Stimulated activated CD4-positive, alpha-beta T cell treated with anti-CD3 and anti-CD28 coated beads, Interleukin-2, amount 100 ng/mL, for 4 hours (primary cell): ENCODE measurements at places on chromosomes 11 and 22.

DNA sequence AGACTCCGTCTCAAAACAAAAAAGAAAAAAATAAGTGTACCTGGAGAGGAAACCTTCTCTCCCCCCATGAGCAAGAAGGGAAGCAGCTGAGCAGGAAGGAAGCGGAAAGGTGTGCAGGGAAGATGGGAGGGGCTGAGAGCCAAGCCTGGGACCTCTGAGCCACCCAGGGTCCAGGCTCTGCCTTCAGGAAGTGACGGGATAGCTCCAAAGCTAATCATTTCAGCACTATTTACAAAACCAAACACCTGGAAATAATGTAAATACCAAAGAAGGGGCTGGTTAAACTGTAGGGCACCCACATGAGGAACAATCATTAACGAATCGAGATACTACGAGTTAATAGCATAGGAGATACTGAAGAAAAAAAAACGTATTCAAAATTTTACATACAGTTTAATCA lies 27.9 kb downstream of the ARRB1 start:
- no peak for DNase-seq

DNA sequence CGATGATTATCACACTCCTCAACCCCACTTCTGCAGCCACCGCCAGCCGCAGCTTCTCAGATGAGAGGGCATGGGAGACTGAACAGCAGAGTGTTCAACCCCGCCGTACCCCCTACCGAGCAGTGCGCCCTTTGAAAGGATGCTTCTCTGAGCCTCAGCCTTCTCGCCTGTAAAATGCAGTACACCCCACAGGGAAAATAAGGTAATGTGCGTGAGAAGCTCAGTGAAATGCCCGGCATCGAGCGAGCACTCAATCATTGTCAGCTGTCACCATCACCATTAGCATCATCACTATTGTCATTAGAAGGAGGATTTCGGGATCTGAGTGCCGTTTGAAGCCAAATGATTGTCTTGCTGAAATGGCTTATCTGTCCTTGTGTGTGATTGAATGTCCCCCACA lies 13.6 kb downstream of the TRIM29 start:
- no peak for DNase-seq

DNA sequence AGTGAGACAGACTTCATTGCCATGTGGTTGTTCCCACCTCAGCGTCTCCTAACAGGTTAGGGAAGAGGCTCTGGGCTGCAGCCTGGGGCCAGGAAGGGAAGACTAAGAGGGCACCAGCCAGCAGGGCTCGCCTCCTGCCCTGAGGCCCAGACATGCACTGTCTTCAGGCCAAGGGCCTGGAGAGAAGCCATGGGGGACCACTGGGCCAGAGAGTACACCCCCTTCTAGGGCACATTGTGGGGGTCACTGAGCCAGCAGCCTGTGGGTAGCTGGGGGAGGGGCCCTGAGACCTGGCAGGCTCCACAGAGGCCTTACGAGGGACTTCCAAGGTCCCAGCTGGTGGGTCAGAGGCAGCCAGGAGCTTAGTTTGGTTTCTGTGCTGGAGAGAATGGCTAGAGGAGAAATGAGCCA lies 25.0 kb upstream of the MYRF start:
- no peak for DNase-seq

DNA sequence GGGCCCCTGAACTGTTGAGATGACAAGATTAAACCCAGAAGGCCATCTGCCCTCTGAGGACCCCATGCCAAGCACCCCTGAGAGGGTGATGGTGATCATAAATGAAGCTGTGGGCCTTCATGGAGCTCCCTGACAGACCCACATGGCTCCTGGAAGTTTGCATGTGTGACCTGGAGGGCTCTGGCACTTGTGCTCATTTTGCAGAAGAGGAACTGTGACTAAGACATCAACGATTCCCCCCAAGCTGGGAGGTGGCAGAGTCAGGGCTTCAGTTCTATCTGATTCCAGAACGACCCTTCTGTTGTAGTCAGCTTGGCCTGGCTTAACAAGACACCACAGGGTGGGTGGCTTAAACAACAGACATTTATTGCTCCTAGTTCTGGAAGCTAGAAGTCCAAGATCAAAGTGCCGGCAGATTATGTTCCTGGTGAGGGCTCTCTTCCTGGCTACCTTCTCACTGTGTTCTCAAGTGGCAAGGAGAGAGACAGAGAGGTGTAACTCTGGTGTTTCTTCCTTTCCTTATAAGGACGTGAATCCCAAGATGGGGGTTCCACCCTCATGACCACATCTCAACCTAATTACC lies 46.4 kb upstream of the CD82 start:
- no peak for DNase-seq

DNA sequence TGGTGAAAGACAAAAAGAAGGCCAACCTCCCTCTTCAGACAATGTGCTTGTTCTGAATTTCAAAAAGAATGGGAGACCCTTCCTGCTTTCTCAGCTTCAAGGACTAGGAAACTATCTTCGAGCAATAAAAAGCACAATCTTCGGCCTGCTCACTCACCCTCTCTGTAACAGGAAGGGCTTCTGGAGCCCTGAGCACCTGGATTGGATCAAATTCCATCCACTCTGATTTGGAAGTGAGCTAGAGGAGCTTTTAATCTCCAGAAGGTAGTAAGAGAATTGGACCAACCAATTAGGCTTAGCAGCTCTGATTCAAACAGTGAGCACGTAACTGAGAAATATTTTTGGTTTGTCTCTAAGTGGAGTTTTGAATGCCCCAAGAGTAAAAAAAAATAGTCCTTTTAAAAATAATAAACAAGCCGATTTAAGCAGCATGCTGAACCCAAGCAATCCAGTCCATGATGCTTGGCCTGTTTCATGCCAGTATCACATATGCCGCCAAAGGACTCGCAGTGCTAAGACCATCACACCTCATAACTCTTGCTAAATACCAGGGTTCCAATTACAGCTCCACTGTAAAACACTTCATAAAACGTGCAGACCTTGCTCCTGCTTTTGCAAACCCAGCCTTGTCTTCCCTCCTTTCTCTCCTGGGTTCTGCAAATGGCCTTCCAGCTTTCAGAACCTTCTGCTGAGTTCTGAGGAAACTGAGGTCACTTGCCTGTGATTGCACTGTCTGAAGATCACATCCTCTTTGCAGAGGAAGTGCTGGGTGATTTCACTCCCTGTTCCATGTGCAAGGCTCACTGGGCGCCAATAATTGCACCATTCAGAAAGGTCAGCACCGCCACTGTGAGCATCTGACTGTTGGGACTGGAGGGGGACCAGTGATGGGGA lies 74.4 kb downstream of the SLC1A2 start:
- no peak for DNase-seq

DNA sequence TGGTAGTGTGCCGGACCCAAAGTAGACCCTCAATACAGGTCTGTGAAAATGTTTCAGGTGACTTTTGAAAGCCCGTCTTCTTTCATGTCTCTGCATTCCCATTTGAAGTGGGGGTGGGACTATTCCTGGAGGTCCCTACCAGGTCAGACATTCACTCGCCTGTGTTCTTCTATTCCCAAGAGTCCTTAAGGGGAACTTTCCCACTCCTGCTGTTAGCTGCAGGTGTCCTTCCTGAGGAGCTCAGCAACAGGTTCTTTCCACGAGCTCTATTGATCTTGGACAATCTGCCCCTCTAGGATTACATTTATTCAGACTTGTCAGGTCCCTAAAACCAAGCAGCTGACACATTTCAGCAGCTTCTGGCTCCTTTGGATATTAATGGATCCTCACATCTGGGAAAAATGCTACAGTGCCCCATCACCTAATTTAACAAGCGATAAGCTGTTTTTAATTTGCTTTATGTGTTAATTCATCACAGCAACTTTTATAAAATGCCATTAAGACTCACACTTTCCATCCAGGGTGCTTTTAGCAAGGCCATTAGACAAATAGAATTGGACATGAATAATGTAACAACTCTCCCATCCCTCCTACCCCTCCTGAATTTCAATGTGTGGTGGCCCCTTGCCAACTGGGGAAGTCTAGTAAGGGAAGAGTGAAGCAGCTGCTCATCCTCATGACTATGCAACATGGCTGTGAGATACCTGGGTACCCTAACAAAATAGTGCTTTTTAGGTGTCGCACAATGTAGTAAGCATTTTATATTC lies 259.5 kb upstream of the CCDC90B start:
- DNase-seq: no peak

GRCh38 chr11:59079086-59079485 lies 7.0 kb upstream of the GLYATL1B start:
- no peak for DNase-seq

GRCh38 chr11:12786891-12787290 lies 112.7 kb downstream of the TEAD1 start:
- DNase-seq: no peak

DNA sequence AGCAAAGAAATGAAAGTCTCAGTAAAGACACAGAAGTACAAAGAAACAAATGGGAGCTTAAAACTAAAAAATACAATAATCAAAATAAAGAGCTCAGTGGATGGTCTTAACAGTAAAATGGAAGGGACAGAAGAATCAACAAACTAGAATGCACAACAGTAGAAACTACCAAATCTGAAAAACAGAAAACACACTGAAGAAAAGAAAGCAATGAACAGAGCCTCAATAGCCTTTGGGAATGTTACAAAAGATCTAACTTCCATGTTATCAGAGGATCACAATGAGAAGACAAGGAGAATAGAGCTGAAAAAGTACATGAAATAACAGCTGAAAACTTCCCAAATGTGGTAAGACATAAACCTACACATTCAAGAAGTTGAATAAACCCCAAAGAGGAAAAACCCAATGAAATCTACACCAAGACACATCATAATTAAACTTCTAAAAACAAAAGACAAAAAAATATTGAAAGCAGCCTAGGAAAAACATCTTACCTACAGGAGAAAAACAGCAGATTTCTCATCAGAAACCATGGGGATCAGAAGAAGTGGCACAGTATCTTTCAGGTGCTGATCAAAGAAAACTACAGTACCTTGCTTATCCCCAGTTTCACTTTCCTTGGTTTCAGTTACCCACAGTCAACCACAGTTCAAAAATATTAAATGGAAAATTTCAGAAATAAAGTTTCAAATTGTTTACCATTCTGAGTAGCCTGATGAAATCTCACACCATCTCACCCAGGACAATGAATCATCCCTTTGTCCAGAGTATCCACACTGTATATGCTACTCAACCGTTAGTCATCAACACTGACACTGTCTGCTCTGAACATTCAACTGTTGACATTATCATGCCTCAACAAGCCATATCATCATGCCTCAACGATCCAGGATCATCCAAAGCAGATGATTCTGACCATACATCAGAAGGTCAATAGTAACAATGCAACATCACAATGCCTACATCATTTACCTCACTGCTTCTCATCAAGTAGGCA lies 22.2 kb downstream of the RRAS2 start:
- no peak for DNase-seq

DNA sequence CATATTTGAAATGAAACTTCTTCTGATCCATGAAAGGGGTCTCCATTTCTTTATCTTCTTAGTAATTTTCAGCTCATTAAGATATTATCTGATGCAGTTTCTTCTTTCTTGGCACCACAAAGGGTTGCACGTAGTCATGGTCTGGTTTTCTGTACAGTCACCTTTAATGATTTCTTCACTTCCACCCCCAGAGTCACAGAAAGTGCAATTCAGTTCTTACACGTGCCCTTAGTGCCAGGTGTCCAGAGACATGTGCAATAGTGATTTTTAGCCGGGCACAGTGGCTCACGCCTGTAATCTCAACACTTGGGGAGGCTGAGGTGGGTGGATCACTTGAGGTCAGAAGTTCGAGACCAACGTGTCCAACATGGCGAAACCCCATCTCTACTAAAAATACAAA lies 202.8 kb upstream of the MTNR1B start:
- DNase-seq: no peak

- DNase-seq: no peak
Observed at GRCh38 chr11:104324276-104324675, 160.3 kb upstream of the PDGFD start.

DNA sequence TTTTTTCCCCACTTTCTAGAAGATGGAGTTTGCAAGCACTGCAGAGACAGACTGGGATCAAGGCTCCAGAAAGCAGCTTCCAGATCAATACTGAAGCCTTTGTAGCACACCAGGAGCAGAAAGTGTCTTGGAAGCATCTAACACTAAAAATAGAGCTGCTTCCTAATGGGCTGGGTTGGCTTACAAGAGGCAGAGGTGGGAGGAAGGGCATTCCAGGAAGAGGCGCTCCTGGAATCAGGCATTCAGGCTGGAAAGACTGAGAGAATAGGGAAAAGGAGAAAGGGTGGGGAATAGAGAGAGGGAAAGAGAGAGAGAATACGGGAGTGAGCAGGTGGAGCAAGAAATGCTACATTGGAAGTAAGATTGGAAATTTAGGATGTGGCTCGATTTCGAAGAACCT lies 395.9 kb downstream of the OPCML start:
- DNase-seq: no peak

DNA sequence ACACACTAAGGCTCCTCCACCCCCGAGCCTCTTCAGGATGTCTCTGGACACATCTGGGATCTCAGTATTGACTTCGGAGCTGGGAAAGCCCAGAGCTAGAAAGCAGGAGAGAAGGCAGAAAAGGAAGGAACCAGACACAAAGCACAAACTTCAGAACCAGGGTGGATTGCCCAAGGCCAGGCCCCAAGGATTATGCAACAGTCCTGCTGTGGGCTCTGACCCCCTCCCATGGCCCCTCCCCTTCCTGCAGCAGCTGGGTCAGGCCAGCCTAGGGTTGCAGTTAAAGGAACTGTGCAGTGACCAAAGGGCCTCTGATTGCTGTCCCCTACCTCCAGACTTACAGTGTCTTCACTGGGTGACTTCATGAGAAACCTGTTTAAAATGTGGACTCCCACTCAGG lies 5.3 kb downstream of the KCNE3 start:
- DNase-seq: no peak

DNA sequence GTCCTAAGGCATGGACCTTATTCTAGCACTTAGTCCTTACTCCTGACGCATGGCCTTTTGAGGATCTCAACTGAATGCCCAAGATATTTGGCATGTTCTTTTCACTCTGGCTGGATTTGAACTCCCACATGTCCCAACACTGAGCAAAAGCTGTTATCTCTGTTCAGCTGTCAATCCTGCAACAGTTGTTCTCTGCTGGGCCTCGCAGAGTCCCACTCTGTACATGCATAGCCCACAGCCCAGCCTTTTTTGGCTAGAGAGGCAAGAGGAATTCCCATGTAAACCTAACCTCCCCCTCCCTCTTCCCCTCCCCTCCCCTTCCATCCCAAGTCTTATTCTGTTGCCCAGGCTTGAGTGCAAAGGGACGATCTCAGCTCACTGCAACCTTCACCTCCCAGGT lies 21.8 kb upstream of the DRG1 start:
- DNase-seq: no peak

DNA sequence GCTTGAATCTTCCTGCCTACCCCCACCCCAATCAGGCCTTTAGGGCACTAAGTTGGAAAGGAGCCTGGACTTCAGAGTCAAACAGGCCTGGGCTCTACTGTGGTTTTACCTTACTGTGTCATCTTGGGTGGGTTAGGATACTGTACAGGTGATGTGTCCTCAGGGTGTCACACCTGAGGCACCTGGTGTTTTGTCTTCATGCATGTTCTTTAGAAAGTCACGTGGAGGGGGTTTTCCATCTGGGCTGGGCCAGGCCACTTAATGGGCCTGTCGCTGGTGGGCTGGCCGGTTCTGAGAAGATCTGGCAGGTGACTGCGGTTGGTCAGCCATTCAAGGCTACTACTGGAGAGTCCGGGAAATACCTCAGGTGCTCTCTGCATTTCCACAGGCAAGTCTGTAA lies 92.6 kb downstream of the SWAP70 start:
- no peak for DNase-seq
